Pancreas (tissue), 10 donors: ENCODE measurements at places on chromosomes 4 and X.

GRCh38 chr4:40685300-40685699 lies 55.6 kb upstream of the RBM47 start:
- DNase-seq: no peak

- DNase-seq: peak; percentile 70
These were observed 7.7 kb upstream of the WDR13 start for GRCh38 chrX:48589482-48590162.

- no peak for DNase-seq
These were observed 19.2 kb downstream of the ALPK1 start for GRCh38 chr4:112316360-112316759.

DNA sequence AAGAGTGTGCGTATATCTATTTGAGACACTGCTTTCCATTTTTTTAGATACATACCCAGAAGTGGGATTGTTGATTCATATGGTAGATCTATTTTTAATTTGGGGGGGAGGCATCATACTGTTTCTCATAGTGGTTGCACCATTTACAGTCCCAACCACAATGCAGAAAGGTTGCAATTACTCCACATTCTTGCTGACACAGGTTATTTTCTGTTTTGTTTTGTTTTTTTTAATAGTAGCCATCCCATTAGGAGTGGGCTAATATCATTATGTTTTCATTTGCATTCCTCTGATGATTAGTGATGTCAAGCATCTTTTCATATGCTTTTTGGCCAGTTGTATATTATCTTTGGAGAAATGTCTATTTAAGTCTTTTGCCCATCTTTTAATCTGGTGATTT lies 15.1 kb upstream of the LHFPL1 start:
- no peak for DNase-seq

DNA sequence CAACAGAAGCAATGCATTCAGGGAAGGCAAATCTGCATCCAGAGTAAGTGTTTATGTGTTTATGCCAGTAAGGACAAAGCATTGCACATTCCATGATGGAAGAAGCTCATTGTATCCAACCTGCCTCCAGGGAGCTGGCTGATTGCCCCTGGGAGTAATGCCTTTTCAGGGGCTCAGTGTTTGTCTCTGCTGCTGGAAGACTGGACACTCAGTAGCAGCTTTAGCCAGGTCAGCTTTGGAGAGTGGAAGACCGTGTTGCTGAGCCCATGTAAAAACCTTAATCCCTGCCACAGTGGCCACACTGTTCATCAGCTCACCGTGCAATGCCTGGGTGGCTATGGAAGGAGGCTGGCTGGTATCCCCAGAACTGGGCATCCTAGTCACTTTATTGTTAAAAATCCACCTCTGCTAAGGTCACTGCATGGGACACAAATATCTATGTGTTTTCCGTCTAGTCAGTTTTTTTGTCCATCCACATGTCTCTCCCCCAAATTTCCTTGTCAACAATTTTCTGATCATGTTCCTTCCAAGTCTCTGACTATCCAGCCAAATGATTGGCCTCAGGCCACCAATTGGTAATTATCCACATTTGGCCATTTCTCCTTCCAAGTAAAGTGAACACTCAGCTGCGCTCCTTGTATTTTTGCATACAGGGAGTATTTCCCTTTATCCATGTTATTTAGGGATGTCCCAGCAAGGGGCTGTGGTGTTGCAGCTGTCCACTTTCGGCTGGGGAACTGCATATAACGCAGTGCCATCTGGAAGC lies 2044.5 kb upstream of the AGA start:
- no peak for DNase-seq

DNA sequence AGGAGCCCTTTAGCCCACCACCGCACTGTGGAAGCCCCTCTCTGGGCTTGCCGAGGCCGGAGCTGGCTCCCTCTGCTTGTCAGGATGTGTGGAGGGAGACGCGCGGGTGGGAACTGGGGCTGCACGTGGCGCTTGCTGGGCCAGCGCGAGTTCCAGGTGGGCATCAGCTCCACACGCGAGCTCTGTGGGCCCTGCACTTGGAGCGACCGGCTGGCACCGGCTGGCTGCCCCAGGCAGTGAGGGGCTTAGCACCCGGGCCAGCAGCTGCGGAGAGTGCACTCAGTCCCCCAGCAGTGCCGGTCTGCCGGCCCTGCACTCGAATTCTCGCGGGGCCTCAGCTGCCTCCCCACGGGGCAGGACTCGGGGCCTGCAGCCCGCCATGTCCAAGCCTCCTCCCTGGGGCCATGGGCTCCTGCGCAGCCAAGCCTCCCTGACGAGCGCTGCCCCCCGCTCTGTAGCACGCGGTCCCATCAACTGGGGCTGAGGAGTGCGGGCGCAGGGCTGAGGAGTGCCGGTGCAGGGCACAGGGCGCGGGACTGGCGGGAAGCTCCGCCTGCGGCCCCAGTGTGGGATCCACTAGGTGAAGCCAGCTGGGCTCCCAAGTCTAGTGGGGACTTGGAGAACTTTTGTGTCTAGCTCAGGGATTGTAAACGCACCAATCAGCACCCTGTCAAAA lies 93.6 kb downstream of the DTHD1 start:
- DNase-seq: no peak

DNA sequence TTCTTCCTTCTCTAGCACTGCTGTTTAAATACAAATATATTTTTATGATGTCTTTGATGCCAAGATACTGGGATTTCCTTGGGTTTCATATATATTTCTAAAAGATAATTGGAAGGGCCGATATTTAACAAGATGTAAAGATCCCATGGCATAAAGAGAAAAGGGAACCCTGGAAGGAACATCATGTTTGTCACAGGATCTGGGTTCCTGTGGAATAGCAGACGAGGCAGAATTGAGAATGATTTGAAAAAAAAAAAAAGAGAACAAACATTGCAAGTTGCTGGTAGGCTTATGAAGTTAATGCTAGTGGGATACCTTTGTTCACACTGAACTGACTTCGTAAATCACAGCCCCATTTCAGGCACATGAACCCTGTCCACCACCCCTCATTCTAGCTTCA lies 33.6 kb downstream of the RASSF6 start:
- DNase-seq: no peak

DNA sequence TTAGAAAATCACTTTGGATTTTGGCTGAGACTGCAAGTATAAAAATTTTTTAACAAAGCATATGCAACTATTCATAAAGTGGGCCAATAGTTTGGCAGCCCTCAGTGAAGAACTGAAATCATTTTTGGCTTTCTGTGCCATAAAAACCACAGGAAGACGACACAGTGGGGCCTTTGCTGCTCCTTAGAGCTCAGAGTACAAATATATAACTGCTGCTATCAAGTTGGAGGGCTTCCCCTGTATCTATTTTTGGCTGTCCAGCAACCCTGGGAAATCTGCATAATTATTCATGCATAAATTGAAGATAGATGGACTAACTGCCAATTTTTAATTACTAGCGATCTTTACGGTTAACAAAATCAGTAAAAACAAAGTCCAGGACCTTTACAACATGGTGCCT lies 51.5 kb upstream of the FTHL17 start:
- no peak for DNase-seq

DNA sequence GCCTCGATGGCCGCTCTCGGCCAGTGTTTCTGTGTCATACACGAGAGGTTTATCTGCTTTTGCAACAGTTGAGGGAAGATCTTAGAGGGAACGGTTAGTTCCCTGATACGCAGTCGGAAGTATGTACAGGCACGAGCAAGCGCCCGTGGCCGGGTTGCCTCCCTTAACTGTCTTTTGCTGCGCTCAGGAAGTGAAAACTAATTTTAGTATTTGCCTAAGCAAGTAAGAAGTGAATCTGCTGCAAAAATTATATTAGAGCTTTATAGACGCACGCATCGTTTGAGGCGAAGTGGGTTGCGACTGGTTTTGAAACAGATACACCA lies 695 bp downstream of the MTM1 start:
- no peak for DNase-seq

DNA sequence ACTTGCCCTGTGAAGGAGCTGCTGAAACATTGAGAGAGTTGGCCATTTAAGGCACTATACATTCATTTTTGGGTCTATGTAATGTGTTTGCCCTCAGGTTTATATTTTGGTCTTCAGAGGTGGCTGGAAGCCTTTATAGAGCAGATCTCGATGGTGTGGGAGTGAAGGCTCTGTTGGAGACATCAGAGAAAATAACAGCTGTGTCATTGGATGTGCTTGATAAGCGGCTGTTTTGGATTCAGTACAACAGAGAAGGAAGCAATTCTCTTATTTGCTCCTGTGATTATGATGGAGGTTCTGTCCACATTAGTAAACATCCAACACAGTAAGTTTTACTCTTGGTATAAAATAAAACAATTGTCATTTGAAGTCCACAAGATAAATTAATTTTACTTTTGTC lies 31.1 kb downstream of the EGF start:
- DNase-seq: no peak

DNA sequence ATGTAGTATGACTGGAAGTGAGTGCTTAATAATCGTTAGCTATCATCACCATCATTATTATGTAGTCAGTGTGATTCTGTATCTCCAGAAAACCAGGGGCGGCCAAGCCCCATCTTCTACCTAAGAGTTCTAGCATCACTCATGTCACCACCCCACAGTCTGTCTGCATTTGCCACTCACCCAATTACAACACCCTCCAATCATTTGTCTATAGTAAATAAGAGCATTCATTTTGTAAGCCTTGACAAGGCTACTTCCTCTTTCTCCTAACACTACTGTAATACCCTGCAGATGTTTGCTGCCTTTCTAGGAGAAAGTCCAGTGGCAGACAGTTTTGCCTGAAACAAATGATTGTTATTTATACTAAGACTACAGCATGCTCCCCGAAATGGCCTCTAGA lies 15.8 kb upstream of the IL21 start:
- DNase-seq: no peak

DNA sequence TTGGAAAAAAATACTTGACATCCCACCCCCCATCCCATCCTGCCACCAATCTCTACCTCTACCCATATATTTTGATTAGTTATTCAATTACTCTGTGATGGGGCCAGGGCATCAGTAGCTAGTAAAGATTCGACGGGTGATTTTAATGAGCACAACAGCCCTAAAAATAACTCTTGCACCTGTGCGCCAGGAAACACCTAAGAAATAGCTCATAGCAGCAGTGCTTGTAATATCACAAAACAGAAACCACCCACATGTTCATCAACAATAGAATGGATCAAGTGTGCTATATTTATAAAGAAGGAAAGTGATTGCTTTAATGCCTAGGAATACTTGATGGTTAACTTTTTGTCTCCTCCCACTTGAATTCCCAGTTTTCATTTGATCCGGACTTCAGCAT lies 225.6 kb upstream of the LCORL start:
- no peak for DNase-seq

- no peak for DNase-seq
These were observed 134.9 kb downstream of the CORIN start for GRCh38 chr4:47703008-47703407.

GRCh38 chr4:72208421-72209075 lies 176.7 kb downstream of the NPFFR2 start:
- DNase-seq: no peak

DNA sequence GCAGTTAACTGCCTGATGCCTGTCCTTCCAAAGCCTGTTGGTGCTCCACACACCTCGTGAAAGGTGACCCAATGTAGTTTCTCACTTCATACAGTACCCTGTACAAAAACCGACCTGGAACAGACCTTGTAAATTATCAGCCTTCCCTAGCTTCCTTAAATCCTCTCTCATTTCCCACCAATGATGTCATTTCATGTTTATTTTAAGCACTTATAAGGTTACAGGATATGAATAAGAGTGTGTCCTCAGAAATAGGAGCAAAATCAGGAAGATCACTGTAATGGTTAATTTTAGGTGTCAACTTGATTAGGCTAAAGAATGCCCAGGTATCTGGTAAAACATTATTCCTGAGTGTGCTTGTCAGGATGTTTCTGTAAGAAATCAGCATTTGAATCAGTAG lies 44.7 kb downstream of the TMEM150C start:
- DNase-seq: no peak

- DNase-seq: no peak
These were observed 63.1 kb downstream of the FAM114A1 start for GRCh38 chr4:38930707-38931106.

DNA sequence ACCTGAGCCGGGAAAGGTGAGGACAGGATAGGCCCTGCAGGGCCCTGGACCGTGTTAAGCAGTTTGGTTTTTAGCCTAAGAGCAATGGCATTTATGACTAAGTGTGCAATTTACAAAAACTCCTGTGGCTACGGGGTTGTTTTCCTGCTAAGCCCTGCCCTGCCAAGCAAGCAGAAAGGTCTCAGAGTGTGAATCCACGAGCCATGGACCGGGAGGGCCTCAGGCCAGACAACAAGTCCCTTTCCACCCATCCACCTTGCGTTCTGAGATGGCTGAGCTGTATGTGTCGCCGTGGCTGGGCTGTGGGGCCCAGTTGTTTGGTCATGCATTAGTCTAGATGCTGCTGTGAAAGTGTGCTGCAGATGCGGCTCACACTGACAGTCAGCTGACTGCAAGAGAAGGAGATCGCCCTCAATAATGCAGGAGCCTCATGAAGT lies 33.9 kb upstream of the AFAP1 start:
- DNase-seq: no peak

DNA sequence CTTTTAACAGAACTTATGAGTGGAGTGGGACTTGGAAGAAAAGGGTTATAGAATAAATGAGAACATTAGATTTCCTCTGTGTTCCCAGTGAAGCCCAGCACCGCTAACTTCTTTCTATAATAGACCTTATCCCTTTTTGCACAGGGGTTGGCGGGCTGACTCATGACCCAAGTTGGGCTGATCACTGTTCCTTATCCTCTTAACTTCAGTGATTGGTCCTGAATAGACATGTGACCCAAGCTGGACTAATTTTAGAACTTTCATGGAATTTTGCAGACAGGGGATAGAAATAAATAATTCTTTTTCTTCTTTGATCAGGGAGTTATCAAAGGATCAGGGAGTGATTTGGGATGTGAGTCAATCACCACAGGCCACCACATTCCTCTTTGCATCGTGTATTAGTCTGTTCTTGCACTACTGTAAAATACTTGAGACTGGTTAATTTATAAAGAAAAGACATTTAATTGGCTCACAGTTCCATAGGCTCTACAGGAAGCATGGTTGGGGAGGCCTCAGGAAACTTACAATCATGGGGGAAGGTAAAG lies 75.9 kb downstream of the UCHL1 start:
- DNase-seq: no peak

DNA sequence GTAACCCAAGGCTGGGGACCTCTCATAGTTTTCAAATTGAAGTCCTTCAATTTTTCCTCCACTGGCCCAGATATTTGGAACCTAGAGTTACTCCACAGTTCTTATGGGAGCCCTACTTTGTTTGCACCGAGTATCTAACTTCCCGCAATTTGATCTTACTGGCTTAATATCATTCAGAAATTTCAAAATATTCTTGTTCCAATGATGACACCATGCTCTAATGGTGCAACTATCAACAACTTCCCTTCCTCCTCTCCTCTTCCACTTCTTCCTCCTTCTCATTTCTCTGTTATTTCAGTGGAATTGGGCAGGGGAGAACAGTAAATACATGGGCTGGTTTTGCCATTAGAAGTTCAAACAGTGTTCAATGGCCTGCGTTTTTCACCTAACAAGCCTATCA lies 20.2 kb downstream of the PDCL2 start:
- DNase-seq: no peak

GRCh38 chrX:40010550-40011321 lies 87.0 kb downstream of the BCOR start:
- no peak for DNase-seq
